Uterus (tissue), 4 donors: ENCODE measurements at places on chromosomes 12 and 14. TPM values are rescaled to one million over a fixed set of nuclear protein-coding genes. Genes with fewer than 3 reads are reported as not detected.

Gene METAP2
- total RNA-seq, result 25.9 TPM

GRCh38 chr14:91482263-91483013 lies 27.7 kb downstream of the PPP4R3A start:
- no peak for DNase-seq

GRCh38 chr12:106154751-106155273 lies 16.1 kb upstream of the NUAK1 start:
- DNase-seq, result no peak

Gene OTOGL
- 0.88 TPM for total RNA-seq

DNA sequence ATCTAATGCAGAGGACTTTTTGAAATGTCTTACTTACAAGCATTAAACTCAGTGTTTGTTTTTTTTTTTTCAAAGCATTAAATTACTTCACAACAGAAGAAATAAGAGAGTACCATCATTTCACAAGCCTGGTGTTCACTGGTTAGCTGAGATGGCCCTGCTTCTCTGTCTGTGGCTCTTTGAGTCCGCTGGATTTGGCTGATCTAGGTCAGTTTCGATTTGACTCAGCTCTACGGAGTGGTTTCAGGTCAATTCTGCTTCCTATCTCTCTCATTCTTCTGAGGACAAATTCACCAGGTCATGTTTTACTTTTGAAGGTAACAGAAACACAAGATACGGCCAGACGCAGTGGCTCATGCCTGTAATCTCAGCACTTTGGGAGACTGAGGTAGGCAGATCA lies 1066.1 kb downstream of the FLRT2 start:
- DNase-seq, result no peak
